Chondrocyte (in vitro differentiated cells): ENCODE measurements at places on chromosomes 4 and X. TPM values are rescaled to one million over a fixed set of nuclear protein-coding genes. Genes with fewer than 3 reads are reported as not detected.

The CEP135 gene
- total RNA-seq, result 5.2 to 9.4 TPM (median 5.3 TPM) in 3 replicates

- no peak for DNase-seq
Observed at GRCh38 chr4:26020083-26020668, 106.2 kb downstream of the SMIM20 start.

The TMEM144 gene
- 2.6 to 4.1 TPM (median 3.0 TPM) in 3 replicates for total RNA-seq

DNA sequence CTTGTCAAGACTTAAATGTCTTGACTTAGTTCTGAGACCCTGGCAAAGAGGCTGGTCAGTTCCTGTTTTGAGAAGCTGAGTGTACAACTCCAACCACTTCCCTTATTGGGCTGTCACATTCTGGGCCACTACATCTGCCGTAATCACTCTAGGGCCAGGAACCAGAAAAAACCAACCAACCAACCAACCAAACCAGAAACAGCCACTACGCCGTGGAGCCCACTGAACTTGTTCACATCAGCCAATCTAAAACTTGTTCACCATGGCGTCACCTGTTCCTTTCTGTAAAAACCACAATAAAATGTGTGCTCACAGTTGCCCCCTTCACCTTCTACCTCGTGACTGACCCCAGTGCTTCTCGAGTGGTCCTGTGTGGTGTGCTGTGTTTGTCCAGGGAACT is 107.3 kb downstream of the JADE1 start:
- no peak for DNase-seq
